ENCODE measurements at places on chromosomes 7 and 10.

DNA sequence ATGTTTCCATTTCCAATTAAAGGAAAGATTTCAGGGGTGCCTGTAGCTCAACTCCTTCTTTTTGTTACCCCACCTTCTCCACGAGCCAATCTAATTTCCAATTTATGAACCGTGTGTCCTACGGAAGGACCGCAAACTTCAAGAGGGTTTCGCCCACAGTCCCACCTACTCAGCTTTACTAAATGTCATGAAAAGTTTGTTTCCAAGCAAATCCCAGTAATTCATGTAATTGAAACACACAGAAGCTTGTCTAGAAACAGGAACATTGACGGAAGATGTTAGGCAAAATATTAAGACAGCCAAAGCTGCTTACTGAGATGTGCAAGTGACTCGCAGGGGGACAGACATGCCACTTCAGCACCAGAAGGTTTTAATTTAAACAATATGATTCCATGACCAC is 32.9 kb upstream of the LYZL1 start:
- DNase-seq = no peak

DNA sequence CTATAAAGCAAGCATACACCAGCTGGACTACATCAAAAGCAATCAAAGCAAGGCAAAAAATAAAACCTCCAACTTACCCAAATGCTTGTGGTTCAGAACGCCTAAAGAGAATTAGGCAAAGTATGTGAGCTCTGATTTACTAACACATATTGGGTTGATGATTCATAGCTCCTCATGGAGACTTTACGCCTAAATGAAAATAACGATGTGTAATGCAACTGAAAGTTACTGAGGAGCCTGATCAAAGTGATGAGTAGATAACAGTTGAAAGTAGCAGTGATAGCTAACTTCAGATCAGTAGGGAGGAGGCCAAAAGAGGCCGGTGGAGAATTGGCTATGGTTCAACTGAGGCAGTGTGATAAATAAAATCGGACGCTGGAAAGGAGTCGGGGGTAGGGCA is 85.0 kb downstream of the MPP7 start:
- no peak for DNase-seq

GRCh38 chr10:36759141-36759805 is 366.1 kb upstream of the ANKRD30A start:
- no peak for DNase-seq

DNA sequence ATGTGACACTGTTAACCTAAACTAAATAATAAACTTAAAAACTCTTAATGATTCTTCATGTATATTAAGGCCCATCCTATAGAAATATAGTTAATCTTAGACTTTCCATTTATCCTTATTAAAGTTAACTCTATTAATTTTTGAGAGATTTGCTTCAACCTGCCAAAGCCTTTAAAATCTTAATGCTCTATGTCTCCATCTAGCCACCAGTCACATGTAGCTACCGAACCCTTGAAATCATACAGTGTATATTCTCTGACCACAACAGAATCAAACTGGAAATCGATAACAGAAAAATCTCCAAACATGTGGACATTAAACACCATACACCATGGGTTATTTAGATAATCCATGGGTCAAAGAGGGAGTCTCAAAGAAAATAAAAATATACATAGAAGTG is 51.9 kb downstream of the ASZ1 start:
- DNase-seq = no peak

GRCh38 chr10:68578974-68579373 is 18.8 kb downstream of the TET1 start:
- DNase-seq = no peak

GRCh38 chr7:105808703-105809590 is 67.5 kb downstream of the ATXN7L1 start:
- DNase-seq = peak; percentile 63

- no peak for DNase-seq
These were observed 31.6 kb downstream of the WBP1L start for GRCh38 chr10:102775201-102775934.

- DNase-seq = no peak
These were observed 9.4 kb upstream of the ZC3HAV1 start for GRCh38 chr7:139118805-139119485.

GRCh38 chr10:77505431-77506334 is 131.9 kb downstream of the KCNMA1 start:
- DNase-seq = no peak

DNA sequence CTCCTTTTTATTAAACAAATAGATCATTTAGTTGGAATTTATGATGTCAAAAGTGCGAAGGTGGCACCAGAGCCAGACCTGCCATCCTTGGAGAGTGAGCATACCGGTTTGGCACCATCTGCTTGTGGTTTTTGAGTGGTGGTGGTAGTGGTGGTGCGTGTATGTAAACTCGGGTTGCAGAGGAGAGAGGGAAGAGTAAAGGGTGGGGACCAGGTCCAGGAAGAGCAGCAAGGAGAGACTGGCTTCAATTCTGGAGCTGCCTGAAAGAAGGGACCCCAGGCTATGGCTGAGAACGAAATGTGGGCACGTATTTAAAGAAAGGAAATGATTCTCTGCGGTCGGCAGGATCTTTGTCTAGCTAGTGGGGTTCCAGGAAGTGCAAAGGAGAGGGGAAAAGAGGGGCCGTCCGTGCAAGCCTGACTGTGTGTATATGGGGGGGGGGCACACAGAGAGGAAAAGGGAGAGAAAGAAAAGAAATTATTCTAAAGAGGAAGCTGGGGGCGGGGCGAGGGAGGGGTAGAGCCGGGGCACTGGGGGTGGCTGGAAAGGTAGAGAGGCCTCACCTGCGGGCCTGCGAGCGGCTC is 448 bp upstream of the GOLGA7B start:
- DNase-seq = peak; percentile 55

GRCh38 chr10:45592926-45593325 is 79.6 kb downstream of the ZFAND4 start:
- no peak for DNase-seq

GRCh38 chr7:140196361-140197217 is 19.8 kb upstream of the KDM7A start:
- DNase-seq = no peak

- DNase-seq = no peak
These were observed 107.9 kb downstream of the KAT6B start for GRCh38 chr10:74934100-74934812.
